Stimulated activated CD4-positive, alpha-beta T cell treated with anti-CD3 and anti-CD28 coated beads, Interleukin-1b, Interleukin-23, amount 100 ng/mL, for 1 hour (primary cell): ENCODE measurements at places on chromosomes 1 and 21.

GRCh38 chr1:8024329-8024728, 1.8 kb downstream of the ERRFI1 start:
- no peak for DNase-seq

- DNase-seq: no peak
Measured at GRCh38 chr1:14756589-14757285, 158.3 kb downstream of the KAZN start.

DNA sequence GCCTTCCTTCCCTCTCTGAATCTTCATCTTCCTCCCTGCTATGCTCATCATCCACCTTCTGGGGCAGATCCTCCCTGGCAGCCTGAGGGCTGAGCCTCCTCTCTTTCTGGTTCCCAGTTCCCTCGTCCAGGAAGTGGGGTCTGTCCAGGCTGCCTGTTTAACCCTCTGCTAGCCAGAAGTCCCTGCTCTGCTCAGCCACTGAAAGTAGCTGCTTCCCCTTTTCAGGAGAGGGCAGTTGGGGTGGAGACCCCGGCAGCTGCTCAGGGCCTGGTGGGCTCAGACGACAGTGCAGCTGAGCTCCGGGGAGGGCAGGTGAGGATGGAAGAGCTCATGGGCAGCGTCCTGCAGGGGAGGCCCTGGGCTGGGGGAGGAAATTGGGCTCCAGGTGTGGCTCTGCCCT, 43.1 kb upstream of the ETV3 start:
- DNase-seq: no peak

DNA sequence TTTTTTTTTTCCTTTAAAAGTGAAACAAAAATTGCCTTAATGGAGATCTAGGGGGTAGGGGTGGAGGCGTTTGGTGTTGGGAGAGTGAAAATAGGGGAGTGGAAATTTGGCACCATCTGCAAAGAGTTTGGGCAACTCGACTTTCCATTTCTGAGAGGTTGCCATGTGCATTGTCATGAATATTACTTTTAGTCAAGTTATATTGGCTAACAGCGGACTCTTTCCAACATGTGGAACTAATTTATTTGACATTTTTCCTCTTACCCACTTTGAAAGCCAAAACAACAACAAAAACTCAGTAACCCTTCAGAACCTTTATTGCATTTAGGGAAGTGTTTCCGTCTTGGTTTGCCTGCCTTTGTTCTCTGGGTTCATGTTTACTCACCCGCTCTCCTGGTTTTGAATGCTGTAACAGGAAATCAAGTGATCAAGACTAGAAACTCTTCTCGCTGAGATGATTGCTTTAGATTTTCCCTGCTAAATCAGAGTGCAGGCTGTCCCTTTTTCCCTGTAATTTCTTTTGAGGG, 70.4 kb downstream of the CACHD1 start:
- DNase-seq: no peak

GRCh38 chr1:192675716-192676115, 39.8 kb downstream of the RGS13 start:
- no peak for DNase-seq

- DNase-seq: no peak
Measured at GRCh38 chr1:187877220-187877619, 1048.5 kb downstream of the PLA2G4A start.

DNA sequence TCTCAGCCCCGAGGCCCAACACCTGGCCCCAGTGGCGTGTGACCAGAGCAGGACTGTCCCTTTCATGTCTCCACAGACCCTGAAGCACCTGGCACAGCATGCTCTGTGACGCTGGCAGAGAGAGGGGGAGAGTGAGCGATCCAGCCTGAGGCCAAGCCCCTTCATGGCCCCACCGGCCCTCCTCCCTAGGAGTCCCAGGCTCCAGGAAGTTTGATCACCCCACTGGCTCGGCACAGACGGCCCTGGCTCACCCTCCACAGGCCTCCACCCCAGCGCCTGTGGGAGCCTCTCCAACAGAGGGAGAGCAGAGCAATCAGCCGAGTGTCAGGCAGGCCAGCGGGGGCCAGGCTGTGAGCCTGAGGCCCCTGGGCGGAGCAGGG, 11.0 kb downstream of the SH3BGRL3 start:
- DNase-seq: no peak

- no peak for DNase-seq
Measured at GRCh38 chr1:185916861-185917260, 182.7 kb downstream of the HMCN1 start.

- no peak for DNase-seq
Measured at GRCh38 chr1:99306644-99307043, 42.4 kb downstream of the PLPPR4 start.

- DNase-seq: no peak
Measured at GRCh38 chr21:25342816-25343215, 264.5 kb downstream of the MRPL39 start.

GRCh38 chr1:2606881-2607621, 20.5 kb downstream of the PRXL2B start:
- DNase-seq: no peak

DNA sequence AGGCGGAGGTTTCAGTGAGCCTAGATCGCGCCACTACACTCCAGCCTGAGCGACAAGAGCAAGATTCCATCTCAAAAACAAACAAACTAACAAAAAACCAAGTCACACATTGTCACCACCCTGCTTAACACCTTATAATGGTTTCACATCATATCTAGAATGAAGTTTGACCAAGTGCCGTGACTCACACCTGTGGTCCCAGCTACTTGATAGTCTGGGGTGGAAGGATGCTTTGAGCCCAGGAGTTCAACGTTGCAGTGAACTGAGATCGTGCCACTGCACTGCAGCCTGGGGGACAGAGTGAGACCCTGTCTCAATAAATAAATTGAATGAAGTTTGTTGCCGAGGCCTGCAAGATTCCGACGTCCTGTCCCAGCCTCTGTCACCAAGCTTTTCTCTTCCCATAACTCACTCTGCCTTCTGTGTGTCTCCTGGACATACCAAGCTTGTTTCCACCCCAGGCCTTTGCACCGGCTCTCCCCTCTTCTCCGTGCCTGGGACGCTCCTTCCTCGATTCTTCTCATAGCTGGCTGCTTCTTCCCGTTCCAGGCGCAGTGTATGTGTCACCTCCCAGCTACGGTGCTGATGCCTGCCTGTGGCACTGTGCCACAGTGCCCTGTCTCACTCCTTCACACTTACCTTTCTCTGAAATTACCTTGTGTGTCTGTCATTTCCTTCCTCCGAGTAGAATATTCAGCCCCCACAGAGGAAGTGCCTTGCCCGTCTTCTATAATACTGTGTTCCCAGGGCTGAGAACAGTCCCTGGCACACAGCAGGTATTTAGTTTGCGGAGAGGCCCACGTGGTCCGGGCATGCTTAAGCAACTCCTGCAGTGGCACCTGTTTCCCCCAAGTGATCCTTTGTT, 3.8 kb upstream of the SELENON start:
- DNase-seq: no peak

- DNase-seq: no peak
Measured at GRCh38 chr1:215052256-215053015, 30.1 kb upstream of the KCNK2 start.

- DNase-seq: no peak
Measured at GRCh38 chr1:228471762-228472398, 15.3 kb upstream of the RNF187 start.

GRCh38 chr1:15749399-15750291, 7.3 kb downstream of the TMEM82 start:
- no peak for DNase-seq

GRCh38 chr21:35853321-35854239, 206.7 kb downstream of the SETD4 start:
- no peak for DNase-seq

DNA sequence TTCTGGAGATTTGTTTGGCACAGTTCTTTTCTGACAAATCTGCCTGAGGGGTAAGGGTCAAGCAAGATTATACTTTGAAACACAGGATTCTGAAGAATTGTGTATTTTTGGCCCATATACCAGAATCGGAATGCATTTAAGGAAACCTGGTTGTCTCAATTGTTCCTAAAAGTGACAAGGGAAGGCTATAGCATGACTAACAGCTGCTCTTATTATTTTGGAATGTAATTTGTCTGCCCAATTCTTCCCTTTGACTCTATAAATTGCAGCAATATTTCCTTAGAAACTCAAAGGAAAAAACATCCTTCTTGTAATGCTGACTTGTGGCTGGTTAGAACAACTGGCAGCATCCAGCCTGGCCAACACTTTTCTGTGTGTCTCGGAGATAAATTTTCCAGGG, 15.8 kb upstream of the VCAM1 start:
- DNase-seq: no peak

- DNase-seq: no peak
Measured at GRCh38 chr21:33368576-33368975, 34.6 kb upstream of the IFNGR2 start.

GRCh38 chr1:7479571-7479970, 291.5 kb upstream of the VAMP3 start:
- DNase-seq: no peak

GRCh38 chr1:117232531-117232930, 21.8 kb upstream of the VTCN1 start:
- no peak for DNase-seq

GRCh38 chr1:248816042-248816851, 9.5 kb downstream of the SH3BP5L start:
- DNase-seq: no peak

- DNase-seq: no peak
Measured at GRCh38 chr1:76723949-76724348, 143.3 kb upstream of the ST6GALNAC5 start.

- no peak for DNase-seq
Measured at GRCh38 chr1:30572192-30572591, 151.2 kb downstream of the MATN1 start.

- DNase-seq: no peak
Measured at GRCh38 chr1:63968663-63969440, 195.0 kb downstream of the ROR1 start.

GRCh38 chr1:13450204-13450603, 40.0 kb downstream of the PRAMEF20 start:
- no peak for DNase-seq

DNA sequence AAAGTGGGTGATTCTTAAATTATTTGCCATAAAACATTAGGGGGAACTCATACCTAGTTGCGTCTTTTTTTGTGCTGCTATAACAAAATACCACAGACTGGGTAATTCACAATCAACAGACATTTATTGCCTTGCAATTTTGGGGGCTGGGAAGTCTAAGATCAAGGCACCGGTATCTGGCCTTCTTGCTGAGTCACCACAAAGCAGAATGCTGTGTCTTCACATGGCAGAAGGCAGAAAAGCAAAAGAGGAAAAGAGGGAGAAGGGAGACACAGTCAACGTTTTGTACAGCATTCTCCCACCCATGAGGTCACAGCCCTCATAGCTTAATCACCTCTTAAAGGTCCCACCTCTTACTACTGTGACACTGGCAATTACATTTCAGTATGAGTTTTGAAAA, 291.0 kb downstream of the CHRM3 start:
- DNase-seq: no peak

DNA sequence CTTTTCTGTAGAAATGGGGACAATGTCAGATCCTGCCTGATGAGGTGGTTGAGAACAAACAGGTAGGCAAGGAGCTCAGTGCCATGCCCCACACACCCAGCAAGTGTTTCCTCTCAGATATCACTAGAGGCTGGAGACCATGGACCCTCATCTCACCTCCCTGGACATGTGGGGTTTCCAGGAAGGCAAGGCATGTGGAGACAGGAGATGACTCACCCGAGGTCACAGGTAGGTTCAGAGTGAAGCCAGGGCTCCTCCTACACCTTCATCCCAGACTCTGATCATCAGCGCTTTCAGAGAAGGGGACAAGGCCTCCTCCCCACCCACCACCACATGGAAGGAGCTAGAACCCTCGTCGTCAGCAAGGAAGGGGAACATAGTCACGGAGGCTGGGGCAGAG, 69.2 kb downstream of the MATN1 start:
- no peak for DNase-seq

DNA sequence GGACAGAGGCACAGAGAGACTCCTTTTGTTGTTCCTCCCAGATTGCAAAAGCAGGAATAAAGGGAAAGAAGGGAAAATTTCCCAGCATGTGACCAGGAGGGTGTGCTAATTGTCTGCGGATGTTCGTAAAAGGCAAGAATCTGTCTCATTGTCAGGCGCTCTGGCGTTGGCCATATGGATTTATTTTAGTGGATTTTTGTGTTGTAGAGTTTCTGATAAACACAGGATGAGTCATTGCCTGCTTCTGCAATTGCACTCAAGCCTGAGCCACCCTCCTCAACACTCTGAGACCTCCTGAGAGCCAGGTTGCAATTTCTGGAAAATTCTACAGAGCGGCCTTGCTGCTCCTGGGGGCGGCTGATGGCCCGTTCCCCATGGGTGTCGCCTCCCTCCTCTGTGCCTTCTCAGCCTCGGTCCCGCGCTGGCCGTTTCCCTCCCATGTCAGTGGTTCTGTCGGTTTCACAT, 227.7 kb downstream of the KAZN start:
- DNase-seq: no peak

- no peak for DNase-seq
Measured at GRCh38 chr1:32273391-32274208, 18.3 kb upstream of the HDAC1 start.

DNA sequence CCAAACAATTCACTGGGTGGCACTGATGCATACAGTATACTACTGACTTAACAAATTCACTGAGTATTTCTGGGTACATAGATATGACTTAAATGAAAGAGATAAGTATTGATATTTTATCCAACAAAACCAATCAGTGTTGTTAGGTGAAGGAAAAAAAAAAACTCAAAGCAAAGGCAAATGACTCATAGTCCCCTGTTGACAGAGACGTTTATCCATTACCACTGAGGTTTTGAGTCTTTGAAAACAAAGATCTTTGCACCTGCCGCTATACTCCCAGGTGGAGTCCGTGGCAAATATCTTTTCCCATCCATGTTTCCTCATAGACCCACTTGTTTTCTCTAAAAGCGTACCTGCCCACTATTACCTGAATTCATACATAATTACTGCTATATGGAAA, 18.4 kb downstream of the DYNLT5 start:
- no peak for DNase-seq

DNA sequence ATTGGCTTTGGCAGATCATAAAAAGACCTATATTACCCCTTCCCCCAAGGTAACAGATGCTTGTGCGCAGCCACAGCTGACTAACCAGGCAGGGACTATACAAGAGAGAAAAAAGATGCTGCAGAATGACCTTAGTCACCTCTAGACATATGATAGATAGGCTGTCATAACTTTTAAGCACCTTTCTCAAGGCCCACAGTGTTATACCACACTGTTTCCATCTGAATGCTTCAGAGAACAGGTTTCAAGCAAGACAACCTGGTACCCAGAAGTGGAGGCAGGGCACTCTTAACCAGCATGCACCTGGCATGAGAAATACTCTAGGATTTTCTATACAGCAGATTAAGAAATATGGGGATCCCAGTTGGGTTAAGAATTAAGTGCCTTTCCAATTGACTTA, 12.8 kb upstream of the OVAAL start:
- no peak for DNase-seq

DNA sequence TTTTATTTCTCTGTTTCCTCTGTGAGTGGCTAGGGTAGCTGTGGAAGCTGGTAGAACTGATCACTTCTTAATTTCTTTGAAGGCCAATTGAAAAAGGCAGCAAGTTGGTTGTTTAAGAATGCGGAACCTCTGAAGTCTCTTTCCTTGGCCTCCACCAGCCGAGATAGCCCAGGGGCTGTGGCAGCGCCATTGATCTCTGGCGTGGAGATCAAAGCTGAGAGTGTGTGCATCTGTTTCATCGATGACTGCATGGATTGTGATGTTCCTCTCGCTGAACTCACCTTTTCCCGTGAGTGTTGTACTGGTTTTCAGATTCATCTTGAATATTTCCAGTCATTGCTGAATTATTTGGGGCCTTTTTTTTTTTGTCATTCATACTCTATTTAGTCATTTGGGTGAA, 97.7 kb downstream of the VPS13D start:
- DNase-seq: no peak

GRCh38 chr1:172898866-172899265, 151.9 kb downstream of the TNFSF18 start:
- DNase-seq: no peak

GRCh38 chr1:162823231-162823630, 32.7 kb downstream of the HSD17B7 start:
- DNase-seq: no peak
